ENCODE measurements at places on chromosomes 3 and 15.

DNA sequence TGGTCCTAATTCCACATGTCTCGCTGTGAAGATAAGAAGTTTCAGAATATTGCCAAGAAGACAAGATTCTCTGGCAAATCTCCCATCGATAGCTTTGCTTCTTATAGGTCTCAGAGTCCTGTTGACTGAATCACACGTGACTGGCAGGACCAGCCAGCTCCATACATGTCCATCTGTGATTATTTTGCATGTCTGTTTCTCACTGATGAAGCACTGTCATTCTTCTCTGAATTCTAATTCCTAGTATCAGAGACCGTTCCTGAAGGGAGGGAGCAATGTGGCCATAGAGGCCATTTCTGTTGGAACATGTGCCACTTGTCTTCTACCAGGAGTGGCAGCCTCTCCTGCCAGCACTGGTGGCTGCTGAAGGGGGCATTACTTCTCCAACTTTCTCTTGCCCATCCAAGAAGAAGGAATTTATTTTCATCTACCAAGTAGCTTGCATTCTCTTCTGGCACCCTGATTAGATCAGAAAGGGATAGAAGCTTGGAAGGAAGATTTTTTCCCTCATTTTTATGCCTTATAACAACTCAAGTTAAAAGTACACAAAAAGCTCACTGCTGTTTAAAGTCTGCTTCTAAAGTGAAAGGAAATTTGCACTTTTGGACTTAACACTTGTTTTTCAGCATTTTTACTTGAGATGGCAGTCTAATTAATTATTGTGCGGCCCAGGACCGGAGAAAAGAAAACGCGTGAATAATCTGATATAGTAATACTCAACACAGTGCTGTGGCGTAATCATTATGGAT lies 115.8 kb downstream of the IQCH start:
- DNase-seq: no peak

DNA sequence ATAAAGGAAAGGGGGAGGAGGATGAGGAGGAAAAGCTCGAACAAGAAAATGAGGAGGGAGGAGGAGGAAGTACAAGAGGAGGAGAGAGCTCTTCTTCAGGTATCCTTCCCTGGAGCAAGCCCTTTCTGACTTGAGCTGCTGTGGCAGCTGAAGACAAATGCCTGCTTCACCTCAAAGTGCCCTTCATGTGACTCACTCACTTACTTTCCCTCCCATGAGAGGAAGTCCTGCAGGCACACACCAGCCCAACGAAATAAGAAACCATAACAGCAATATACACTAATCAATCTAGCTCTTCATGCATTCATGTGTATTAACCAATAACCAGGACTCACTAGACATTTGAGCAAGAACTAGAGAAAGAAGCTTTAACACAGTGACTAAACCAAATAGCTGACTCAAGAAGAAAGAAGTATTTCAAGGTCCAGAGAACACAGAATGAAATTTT lies 251.9 kb downstream of the IGSF11 start:
- no peak for DNase-seq

DNA sequence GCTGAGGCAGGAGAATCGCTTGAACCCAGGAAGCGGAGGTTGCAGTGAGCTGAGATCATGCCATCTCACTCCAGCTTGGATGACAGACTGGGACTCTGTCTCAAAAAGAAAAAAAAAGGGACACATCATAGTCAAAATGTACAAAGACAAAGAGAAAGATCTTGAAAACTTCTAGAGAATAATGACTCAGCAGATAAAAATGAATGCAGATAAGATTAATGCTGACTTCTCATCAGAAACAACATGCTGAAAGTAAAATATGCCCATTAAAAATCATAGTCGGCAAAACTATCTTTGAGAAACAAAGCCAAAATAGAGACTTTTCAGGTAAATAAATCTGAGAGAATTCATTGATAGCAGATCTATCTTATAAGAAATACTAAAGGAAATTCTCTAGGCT lies 271.1 kb upstream of the GPR149 start:
- no peak for DNase-seq

GRCh38 chr15:31247404-31247803 lies 79.2 kb upstream of the KLF13 start:
- DNase-seq: no peak

DNA sequence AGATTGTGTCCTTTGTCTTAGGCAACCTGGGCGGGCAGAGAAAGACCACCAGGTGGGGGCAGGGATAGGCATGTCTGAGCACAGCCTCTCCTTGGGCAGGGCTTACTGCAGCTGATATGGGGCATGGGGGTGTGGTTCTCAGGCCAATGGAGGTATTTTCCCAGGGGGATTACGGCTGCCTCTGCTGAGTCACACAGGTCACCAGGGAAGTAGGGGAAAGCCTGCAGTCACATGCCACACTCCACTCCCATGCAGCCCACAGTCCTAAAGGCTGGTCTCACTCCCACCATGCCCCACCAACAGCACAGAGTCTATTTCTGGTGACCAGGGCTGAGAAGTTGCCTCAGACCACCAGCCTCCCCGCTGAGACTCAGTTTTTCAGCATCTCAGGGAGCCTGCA lies 466.4 kb downstream of the DIPK2A start:
- no peak for DNase-seq

DNA sequence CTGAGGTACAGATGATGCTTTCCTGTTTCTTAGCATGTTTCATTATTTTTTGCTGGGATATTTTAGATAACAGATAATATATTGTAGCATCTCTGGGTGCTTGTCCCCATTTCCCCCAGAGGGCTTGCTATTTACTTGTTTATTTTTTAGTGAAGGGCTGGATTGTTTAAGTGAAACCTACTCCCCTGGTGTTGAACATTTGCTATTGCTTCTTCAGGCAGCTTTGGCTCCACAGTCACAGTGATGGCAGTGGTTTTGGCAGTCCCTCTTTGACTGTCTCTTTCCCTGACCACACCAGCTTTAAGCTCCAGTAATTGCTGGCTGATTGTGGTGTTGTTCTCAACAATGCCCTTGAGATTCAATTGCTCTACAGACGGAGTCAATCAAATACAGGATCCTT lies 128.9 kb downstream of the KLF13 start:
- no peak for DNase-seq

- DNase-seq: no peak
These were observed 29.5 kb downstream of the CCDC12 start for GRCh38 chr3:46946856-46947545.

- DNase-seq: no peak
These were observed 199.2 kb downstream of the BCHE start for GRCh38 chr3:165638034-165638433.

- no peak for DNase-seq
These were observed 590.4 kb upstream of the DPPA4 start for GRCh38 chr3:109927726-109928125.

- DNase-seq: no peak
These were observed 78.0 kb downstream of the CPN2 start for GRCh38 chr3:194272861-194273742.

DNA sequence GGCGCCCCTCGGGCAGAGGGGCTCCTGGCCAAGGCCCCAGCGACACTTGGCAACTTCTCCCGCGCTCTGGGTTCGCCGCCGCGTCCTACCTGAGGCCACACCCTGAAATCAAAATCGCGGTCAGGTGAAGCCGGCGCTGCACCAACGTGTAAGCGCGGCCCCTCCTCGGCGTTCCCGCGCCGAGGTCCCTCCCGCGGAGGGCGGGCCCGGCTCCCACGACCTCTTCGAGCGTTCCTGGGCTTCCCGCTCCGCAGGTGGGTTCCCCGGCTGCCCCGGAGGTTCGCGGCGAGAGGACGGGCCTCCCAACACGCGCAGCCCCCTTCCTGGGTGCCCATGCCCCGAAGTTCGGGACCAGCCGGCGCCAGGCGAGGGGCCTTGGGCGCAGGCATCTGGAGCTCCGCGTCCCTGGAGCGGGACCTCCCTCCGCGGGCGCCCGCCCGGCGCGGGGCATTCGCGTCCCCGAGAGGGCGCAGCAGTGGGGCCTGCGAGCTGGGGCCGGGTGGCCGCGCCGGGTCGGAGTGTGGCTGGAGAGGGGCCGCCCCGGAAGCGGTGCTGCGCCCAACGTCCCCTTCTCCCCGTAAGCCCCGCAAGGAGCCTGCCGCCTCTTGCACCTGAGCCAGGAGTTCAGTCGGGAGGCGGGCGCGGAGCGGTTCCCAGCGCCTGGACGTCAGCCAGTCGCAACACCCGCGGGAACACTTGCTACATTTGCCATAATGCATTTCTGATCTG lies 13.7 kb downstream of the PAK6 start:
- DNase-seq: no peak

DNA sequence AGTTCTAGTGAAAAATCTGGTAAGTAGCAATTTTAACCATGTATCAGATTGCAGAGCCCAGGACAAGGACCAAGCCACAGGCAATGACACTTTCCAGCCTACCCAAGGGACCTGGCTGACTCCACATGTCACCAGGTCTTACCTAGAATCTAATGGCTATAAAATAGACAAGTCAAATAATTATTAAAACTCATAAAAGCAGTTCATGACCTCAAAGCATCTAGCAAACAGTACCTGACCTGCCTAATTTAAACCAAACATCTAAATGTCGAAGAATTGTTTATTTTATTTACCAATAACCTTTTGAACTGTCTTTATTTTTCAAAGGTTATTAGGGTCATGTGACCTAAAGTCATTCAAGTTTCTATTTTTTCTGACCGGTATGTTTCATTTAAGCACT lies 35.6 kb upstream of the MKRN3 start:
- DNase-seq: no peak

DNA sequence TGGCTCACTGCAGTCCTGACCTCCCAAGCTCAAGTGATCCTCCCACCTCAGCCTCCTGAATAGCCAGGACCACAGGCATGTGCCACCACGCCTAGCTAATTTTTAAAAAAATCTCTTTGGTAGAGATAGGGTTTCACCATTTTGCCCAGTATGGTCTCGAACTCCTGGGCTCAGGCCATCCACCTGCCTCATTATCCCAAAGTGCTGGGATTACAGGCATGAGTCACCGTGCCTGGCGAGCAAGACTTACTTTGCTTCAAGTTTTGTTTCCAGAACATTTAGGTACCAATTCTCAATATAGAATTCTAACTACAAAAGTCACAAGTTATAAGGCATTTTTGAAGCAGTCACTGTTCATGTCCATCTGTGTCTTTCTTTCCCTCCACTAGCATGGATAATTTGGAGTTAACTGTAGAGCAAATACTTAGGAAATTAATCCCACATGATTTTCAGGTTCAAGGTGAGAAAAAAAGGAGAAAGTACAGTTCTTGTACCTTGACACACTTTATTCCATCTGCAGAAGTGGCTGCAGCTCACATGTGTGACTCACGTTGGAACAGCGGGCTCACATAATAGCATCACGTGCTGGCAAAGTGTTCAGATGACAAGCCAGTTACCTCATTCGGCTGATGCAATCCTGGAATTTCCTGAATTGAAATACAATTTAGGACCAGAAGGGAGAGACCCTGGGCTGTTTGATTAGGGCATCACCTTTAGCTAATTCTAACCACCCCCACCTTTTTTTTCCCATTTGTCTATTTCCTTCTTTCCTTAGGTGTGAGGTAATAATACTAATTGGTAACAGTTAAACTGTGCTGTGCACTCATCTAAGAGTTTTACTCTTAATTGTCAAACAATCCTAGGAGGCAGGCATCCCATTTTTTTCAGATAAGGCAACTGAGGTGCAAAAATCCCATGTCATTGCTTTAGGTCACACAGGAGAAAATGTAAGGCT lies 46.9 kb upstream of the NEDD4 start:
- no peak for DNase-seq

- DNase-seq: peak; percentile 0
These were observed 415.8 kb upstream of the GOLIM4 start for GRCh38 chr3:168511428-168512014.

DNA sequence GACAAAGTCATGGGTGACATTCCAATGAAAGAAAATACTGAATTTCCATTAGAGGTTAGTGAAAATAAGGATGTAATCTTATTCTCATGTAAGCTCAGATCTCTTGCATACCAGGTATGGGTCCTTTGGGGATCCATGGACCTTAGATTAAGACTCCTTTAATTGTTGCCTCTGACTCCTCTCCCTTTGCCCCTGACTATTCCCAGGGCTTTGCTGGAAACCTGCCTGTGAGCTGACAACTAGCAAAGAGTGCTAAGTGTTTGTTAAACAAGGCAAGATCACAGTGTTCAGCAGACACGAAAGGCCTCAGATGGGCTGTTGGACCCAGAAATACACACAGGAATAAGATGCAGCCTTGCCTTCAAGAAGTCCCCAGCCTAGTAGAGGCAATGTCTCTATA lies 32.1 kb downstream of the ACKR2 start:
- no peak for DNase-seq

GRCh38 chr15:29103824-29104565 lies 165.6 kb downstream of the NSMCE3 start:
- DNase-seq: peak; percentile 41

DNA sequence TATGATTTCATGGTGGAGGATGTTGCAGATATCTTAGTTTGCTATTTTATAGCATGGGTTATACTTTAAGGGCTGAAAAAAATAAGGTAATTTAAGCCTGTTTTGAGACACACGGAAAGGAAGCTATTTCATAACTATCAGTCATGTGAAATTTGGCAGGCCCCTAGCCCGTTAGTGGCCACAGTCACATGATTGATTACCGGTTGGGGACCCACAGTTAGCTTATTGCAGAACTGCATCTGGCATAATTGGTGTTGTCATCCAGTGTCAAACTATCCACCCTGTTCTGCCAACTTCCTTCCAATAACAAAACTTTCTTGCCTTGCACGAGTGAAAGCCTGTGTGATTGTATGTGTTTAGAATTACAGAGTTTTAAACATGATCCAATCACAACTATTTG lies 35.2 kb downstream of the FNDC3B start:
- DNase-seq: no peak

DNA sequence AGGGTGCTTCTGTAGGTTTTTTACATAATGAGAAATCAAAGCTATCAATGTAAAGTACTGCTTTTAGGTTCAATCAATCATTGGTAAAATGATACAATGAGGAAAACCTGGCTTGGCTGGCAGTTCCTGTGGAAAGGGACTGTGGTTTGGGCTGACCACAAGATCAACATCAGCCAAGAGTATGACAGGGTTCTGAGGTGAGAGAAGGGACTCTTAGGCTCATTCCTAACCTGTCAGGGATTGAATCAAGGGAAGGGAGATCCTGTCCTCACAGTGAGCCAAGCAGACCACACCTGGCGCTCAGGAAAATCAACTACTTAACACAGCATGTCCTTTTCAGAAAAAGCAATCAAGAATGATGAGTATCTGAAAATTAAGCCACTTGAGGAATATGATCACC lies 111.1 kb downstream of the MAGI1 start:
- no peak for DNase-seq

- DNase-seq: peak; percentile 19
These were observed 72.2 kb downstream of the TOP2B start for GRCh38 chr3:25592510-25592968.

GRCh38 chr15:70262591-70263274 lies 165.0 kb upstream of the TLE3 start:
- peak; percentile 38 for DNase-seq
